ENCODE measurements at places on chromosomes 1 and 21.

- no peak for DNase-seq
These were observed 16.4 kb downstream of the HEYL start for GRCh38 chr1:39623053-39623452.

DNA sequence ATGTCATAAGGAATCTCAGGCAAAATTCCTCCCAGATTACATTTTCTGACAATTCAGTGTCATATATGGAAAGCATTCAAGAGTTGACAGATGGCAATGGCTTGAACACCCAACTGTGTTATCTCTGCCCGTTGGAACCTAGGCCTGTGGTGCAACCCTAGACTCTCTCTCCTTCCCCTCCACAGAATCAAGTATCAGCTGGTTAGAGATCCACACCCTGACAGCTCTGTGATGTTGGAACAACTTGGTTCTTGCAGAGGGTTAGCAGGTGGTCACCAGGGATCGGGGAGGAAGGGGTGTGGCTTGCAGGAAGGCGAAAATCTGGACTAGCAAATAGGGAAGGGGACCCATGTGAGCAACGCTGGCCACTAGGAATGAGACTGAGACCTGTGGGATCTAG, 26.3 kb downstream of the PCSK9 start:
- DNase-seq = no peak

DNA sequence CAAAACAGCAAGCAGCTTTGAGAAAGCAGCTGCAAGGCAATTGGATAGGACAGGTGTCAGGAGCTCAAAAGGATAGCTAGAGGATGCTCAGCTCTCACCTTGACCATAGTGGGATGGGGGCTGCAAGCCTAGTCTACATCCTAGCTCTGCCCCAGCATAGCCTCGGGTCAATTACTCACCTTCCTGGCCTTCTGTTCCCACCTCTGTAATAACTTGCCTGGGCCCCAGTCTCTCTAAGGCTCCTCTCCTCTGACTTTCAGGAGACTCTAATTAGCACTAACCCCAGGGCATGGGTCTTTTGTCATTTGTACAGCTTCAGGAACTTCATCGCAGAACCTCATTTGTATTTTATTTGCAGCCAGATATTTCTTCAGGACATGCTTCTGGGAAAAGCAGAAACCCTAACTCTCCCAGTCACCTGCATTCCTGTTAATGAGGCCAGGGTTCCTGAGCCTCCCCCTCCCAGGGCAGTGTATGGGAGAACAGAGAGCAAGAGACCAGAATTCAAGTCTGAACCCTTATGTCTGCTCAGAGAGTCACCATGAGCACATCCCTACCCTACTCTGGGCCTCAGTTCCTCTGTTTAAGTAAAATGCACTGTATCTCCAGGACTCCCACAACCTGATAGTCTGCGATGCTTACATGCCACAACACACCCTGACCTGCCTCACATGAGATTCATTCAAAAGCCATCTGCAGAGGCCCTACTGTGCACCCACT, 108.1 kb downstream of the MATN1 start:
- DNase-seq = no peak

- DNase-seq = no peak
These were observed 42.9 kb downstream of the COL18A1 start for GRCh38 chr21:45447821-45448220.

DNA sequence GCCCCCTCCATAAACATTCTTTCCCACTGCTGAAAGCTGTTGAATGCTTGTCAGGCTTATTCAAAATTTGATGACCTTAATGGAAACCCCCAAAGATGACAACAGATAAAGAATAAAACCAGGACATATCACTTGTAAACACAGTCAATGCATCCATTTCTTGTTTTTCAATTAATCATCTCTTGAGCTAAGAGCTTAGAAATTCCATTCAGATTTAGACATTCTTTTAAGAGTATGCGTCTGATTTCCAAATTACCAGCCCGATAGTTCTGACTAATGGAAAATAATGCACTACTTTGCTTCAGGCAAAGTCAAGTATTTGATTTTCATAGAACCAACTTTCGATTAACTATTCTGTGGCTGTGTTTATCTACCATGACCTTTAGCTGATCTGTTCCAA, 100.6 kb upstream of the RUNX1 start:
- no peak for DNase-seq

DNA sequence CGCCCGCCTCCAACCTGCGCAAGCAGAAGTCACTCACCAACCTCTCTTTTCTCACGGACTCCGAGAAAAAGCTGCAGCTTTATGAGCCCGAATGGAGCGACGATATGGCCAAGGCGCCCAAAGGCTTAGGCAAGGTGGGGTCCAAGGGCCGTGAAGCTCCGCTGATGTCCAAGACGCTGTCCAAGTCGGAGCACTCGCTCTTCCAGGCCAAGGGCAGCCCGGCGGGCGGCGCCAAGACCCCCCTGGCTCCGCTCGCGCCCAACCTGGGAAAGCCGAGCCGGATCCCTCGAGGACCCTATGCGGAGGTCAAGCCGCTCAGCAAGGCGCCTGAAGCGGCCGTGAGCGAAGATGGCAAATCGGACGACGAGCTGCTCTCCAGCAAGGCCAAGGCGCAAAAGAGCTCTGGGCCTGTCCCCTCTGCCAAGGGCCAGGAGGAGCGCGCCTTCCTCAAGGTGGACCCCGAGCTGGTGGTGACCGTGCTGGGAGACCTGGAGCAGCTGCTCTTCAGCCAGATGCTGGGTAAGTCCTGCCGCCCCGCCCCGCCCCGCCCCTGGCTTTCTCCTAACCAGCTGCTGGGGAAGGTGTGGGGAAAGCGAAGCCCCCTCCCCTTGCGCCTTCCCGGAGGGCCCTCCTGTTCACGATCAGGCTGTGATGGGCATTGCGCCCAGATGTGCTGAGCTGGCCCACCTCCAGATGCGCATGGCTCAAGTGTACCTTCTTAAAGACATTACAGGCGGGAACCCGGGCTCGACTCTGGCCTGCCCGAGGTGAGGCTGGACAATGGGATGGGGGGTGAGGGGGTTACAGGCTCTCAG, 110.2 kb downstream of the NAV1 start:
- DNase-seq = no peak

DNA sequence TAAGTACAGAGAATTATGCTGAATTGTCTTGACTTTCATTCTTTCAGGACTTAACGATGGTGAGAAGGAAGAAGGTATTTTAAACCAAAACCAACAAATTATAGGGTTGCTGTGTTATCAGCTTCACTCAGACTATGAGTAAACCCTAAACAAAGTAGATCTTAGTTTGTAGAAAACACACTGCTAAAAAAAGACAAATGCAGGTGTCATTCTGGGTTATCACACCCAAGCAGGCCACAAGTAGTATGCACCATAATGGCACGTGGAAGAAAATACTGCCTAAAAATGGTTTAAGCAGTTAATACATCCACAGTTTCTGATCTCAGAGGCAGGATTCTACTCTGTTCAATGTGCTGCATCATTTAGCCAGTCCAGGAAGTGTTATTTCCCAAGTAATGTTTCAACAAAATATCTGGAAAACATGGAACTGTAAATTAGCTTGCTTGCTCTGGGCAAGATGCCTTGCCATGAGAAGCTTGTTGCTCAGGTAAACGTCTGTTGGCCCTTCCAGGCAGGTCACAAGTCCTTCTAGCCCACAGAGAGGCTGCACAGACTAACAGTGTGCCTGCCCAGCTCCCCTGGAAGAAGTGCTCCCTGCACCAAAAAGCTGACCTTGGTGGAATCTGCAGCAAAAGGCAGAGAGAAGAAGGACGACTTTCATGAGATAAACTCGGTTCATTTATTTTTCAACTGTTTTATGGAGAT, 4.1 kb downstream of the DIPK1A start:
- DNase-seq = no peak

DNA sequence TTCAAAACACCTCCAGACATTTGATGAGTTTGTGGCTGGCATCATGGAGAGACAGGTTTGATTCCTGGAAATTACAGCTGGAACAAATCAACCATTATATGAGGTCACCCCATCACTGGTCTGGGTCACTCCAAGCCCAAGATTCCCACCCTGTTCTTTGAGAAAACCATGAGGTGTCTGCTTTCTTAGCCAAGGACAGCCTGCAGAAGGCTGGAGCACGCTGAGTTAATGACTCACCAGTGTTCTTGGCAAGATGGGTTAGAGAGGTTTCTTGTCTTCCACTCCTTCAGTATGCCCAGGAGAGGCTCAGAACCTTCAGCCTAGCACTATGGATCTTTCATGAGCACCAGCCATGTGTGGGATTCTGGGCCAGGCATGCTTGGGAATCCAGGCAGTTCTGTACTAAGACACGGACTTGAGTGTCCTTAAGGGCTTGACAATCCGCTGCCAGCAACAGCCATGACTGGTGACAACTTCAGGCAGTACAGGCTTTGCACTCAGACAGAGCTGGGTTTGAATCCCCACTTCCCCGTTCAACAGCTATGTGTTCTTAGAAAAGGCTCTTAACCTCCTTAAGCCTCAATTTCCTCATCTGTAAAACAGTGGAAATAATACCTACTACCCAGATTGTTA, 43.9 kb downstream of the GRHL3 start:
- DNase-seq = no peak

DNA sequence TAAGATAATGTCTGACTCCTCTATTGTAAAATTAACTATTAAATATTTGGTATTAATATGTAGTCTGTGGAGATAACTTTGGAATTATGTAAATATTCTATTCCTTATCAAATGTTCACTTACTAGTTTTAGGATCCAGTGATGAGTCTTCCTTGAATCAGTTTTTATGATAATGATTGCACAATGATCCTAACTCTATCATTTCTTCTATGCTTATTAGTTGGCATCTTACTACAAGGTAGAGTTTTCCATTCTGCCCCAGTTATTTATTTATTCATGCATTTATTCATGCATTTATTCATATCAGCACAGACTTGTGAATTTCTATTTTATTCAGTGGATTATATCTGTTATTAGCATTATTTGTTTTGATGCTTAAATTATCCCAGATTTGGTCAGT, 7.4 kb upstream of the MGST3 start:
- DNase-seq = no peak

- no peak for DNase-seq
These were observed 50.7 kb downstream of the SYT2 start for GRCh38 chr1:202659541-202659940.

DNA sequence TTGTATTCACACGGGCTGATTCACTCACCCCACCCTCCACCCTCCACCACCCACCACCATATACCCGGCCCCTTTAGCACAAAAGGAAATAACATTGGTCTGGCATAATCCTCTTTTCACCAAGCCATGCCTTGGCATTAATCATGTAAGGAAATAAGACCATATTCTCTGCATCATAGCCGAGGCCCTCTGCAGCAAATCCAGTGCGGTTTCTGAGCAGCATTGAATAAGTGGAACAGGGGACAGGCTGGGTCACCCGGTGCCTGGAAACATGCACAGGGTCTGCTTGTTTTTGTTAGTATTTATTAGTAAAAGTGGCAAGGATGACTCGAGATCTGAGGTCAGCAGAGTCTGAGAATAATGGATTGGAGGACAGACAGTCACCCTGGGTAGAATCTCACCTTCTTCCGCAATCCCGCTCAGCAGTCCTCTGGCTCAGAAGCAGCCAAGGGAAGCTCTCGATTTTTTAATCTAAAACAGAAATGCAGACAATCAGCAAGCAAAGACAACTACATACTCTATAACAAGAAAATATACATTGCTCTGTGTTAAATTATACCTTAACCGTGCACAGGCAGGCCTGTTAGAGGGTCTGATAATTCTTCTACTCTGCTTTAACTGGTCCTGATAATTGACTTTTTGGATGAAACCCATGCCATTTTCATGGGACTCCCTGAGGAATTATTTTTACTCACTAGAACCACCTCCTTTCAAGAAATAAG, 52.4 kb upstream of the CDC42BPA start:
- no peak for DNase-seq

DNA sequence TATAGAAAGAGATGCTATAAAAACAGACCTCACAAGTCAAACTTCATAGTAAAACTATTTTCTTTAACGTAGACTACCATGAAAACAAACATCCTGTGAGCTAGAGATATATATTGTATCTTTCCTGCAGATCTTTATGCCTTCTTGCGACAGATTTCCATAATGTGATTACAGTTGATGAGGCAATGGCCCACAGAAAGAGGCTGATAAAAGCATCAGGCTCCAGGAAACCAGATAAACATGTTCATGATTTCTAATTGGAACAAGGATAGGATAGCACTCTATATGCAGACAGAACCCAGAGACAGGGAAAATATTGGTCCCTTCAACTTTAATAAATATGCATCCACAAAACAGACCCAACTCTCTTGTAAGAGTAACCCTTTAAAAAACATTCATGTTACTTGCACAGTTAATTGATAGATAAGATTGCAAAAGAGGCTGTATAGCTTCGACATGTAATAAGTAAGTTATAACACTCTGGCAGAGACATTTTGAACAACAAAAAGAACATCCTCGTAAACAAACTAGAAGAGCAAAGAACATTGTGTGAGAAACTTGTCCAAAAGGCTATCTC, 329.4 kb downstream of the AGBL4 start:
- no peak for DNase-seq

DNA sequence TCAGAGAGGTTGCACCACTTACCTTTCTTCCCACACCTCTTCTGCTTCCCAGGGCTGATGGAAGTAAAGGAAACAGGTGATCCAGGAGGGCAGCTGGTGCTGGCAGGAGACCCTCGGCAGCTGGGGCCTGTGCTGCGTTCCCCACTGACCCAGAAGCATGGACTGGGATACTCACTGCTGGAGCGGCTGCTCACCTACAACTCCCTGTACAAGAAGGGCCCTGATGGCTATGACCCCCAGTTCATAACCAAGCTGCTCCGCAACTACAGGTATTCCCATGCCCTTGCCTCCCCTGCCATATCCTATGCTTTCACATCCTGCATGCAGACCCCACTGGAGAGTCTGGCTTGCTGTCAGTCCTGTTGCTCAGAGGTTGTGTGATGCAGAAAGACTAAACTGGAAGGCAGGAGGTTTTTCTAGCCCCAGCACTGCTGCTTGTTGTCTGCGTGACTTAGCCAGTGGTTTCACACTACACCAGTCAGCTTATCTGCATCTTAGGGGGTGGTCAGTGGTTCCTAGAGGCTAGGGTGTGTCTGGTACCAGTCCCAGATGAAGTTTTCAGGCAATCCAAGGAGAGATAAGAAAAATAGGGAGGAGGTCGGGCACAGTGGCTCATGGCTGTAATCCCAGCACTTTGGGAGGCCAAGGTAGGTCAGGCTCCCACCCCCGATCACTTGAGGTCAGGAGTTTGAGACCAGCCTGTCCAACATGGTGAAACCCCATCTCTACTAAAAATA, 10.2 kb downstream of the RHOC start:
- DNase-seq = no peak
